ENCODE measurements at places on chromosomes 7 and 10.

- DNase-seq = no peak
These were observed 2.1 kb upstream of the WNT2 start for GRCh38 chr7:117324960-117325359.

DNA sequence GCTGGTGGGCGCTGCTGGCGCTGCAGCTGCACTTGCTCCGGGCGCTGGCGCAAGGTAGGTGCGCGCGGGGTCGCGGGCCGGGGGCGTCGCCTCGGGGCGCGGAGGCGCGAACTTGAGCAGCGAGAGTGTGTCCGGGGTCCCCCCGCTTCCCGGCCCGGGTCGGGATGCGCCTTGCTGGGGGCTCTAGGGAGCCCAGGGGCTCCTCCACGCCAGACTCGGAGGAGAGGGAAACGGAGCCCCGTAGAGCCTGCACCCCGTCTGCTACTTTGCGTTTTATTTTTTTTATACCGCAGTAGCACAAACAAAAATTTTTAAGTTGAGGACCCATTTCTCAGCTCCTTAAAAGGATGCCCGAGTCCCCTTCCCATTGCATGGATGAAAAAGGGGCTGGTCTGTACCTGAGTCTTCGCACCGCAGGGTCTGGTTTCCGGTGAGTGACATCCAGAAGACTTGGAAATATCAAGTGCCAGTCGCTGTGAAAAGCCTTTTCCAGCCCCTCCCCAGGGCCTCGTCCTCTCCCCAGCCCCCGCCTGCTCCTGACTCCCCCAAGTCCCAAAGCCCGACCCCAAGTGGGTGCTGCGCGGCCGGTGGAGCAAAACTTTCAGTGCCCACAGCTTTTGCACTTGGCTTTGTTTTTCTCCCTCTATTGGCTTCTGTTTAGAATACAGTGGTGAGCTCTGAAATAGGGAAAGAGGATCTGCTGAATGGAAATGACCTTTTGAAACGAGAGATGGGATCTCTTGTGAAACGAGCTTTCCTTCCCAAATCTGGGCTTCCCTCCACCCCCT lies 973 bp downstream of the SDK1 start:
- DNase-seq = no peak

DNA sequence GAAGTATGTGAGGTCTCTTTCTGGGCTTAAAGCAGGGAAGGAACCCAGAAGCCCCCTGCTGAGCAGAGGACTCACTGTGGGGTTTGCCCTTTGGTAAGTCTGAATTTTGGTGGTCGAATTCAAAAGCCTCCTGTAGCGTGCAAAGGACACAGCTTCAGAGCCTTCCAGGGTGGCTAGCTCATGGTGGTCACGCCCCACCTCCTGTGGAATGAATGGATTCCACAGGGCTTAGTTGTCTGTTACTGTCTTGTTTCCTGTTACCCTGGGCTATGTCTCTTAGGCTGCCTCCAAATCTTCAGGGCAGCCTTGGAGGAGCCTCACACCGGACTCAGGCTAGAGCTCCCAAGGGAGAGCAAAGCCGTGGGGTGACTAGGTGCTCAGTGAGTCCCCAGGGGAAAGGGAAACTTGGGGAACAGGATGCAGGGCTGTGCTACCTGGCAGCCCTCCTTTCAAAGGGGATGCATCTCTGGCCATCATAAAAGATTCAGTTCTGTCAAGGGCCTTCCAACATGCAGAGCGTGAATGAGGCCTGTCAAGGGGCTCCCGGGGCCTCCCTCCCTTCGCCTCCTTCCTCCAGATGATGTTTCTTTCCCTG lies 211.7 kb downstream of the CCSER2 start:
- no peak for DNase-seq

DNA sequence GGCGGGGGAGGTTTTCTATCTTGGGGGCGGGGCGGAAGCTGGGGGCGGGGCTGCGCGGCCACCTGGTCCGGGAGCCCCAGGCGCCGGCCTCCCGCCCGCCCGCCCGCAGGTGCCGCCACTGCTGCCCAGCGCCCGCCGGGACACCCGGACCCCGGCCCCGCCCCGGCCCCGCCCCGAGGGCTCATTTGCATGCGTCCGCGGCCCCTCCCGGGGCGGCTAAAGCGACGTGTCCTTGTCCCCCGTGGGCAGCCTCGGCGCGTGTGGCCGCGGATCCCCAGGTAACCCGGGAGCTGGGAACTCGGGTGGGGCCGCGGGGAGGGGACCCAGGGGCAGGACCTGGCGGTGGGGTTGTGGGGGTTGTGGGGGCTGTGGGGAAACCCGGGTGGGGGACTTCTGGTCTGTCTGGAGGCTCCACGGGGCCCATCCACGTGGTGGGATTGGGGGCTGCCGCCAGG lies at the start of gene BHLHA15:
Gene BHLHA15 (plus strand): TSS at position 219 of the 455 bp plus-strand sequence. CDS start 871 bp downstream, outside the sequence.
- DNase-seq = no peak

GRCh38 chr10:60564475-60564874 lies 174.8 kb upstream of the ANK3 start:
- no peak for DNase-seq

Measured in stimulated activated CD8-positive, alpha-beta memory T cell treated with anti-CD3 and anti-CD28 coated beads, Interleukin-15, amount 100 ng/mL, for 4 hours (primary cell).